A549 treated with Hydrocortisone at 1 μM for 4 hours (cell line): ENCODE measurements at places on chromosomes 7 and 10. TPM values are rescaled to one million over a fixed set of nuclear protein-coding genes. Genes with fewer than 3 reads are reported as not detected.

Gene GLCCI1
- 0.70 to 1.2 TPM (median 0.89 TPM) in 5 replicates for total RNA-seq

Gene MRC1
- 0.02 to 0.03 TPM (median 0.03 TPM) in 4 of 5 replicates, not detected in the other for total RNA-seq

Gene INSIG1
- 14.0 to 16.9 TPM (median 14.8 TPM) in 5 replicates for total RNA-seq

Gene GALNT17
- total RNA-seq, result not detected in 5 replicates

Gene CYP26C1
- total RNA-seq, result not detected in 5 replicates

Gene MMD2
- not detected in 5 replicates for total RNA-seq

Gene SCIN
- 0.28 to 0.44 TPM (median 0.36 TPM) in 5 replicates for total RNA-seq

Gene RSU1
- 81.0 to 91.6 TPM (median 84.9 TPM) in 5 replicates for total RNA-seq

Gene SH2D4B
- total RNA-seq, result 0.03 TPM in 2 of 5 replicates, not detected in the others

Gene SEMA4G
- 6.9 to 8.5 TPM (median 7.8 TPM) in 5 replicates for total RNA-seq

Gene IL2RA
- total RNA-seq, result not detected in 5 replicates

Gene LFNG
- total RNA-seq, result 12.9 to 19.4 TPM (median 18.7 TPM) in 5 replicates

Gene RSPH10B2
- total RNA-seq, result 0.14 to 0.15 TPM in 2 of 5 replicates, not detected in the others

Gene GNGT1
- not detected in 5 replicates for total RNA-seq

Gene GRB10
- 54.3 to 62.1 TPM (median 60.0 TPM) in 5 replicates for total RNA-seq
